ENCODE measurements at places on chromosomes 12 and 14.

DNA sequence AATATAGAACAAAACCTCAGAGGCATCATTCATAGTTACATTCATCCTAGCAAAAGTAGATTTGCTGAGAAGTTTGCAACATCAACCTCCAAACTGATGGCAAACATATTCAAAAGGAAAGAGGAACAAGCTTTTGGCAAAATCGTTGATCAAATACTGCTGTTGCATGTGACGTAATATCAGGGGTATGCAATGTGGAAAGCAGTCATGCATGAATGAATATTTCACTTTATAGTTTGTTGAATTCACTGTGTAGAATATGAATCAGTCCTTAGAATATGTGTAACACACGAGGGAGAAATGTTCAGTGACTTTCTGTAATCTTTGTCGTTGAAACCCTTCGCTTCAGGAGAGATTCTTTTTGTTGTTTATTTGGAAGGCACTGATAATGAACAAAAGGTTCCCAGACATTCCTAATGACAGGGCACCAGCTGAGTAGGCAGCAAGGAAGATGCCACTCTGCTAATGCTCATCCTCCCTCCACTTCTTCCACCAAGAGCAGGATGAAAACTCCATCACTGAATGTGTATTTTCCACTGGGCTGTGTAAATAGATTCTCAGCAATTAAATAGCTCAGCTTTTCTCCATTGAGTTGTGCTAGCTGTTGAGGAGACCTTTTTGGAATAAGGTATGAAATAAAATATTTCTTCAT, 126.1 kb downstream of the PELI2 start:
- peak; percentile 83 for DNase-seq

- DNase-seq = no peak
Measured at GRCh38 chr14:93748208-93749075, 39.8 kb downstream of the PRIMA1 start.

- DNase-seq = peak; percentile 57
Measured at GRCh38 chr14:102085948-102086708, 716 bp downstream of the HSP90AA1 start.

DNA sequence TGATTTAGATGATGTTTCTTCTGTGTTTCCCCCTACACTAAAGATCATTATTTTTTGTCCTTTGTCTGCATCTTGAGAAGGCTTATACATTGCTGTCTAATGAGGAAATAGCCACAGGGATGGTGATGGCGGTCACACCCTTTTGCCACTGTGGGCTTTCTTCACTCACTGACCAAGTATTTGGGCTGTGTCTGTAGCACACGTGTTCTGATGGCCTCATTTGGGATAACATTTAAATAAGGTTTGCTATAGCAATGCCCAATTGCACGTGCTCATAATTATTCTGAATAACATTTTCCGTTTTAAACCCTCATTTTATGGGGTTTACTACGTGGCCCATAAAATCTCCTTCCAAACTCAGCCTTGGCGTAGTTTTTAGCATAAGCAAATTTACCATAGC, 230.3 kb upstream of the PRICKLE1 start:
- peak; percentile 13 for DNase-seq

DNA sequence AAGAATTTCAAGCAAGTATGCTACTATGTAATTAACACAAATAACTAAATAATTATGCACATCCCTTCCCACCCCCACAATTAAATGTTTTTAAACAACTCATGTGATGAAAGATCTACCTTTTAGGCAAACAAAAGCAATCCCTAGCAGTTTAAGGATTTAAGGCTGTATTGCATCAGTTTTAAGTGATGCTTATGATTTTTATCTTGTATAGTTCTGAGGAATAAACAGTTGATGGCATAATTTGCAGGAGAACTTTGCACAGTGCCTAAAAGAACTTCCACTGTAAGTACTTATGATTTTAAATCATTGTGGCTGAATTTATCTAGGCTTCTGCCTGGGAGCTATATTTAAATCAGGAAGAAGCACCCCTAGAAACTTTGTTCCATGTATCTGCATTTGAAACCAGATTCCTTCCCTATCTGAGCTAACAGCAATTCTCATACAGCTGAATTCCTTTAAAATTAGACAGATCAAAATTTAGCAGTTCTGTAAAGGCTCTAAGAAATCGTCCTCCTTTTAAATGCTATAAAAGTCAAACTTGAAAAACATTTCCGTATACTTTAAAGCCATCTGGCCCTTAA, 388.6 kb downstream of the BCAT1 start:
- DNase-seq = no peak

- no peak for DNase-seq
Measured at GRCh38 chr12:68784015-68784414, 24.0 kb upstream of the MDM2 start.

DNA sequence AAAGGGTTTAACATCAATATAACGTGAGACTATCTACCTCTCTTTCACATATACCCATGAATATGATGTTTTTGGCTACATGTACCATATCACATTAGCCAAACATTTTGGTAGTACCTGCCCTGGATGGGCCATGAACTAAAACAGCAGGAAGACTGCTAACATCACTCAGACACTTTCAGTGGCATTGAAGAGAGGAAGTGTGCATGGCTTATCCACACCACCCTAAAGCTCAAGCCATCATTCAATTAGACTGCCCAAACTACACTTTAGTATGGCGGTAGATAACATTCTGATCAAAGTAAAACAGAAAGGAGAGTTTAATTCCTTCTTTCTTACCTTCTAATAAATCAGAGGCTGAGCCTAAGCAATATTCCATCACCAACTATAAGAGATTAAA, 103.0 kb downstream of the PEBP1 start:
- no peak for DNase-seq

- DNase-seq = peak; percentile 33
Measured at GRCh38 chr12:41684997-41685396, 459.7 kb downstream of the GXYLT1 start.

GRCh38 chr14:78359581-78359980, 189.4 kb downstream of the NRXN3 start:
- DNase-seq = no peak

GRCh38 chr12:50013361-50014147, 11.7 kb downstream of the RACGAP1 start:
- peak; percentile 31 for DNase-seq

DNA sequence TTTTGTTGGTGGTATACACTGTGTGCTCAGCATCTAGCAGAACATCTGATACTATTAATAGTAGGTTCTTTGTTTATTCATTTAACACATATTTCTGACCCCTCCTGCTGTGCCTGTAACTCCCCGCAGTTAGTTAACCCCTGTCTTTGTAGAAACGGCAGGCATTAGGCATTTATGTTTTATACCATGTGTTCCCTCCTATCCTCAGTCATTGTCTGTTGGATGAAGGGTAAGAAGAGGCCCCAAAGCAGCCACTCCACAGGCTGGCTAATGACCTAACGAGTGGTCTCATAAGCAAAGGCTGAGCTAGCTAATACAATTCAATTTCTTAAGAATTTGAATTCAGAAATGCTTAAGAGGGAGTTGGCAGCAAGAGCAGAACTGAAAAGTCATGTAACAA, 170.8 kb downstream of the TMX1 start:
- no peak for DNase-seq

DNA sequence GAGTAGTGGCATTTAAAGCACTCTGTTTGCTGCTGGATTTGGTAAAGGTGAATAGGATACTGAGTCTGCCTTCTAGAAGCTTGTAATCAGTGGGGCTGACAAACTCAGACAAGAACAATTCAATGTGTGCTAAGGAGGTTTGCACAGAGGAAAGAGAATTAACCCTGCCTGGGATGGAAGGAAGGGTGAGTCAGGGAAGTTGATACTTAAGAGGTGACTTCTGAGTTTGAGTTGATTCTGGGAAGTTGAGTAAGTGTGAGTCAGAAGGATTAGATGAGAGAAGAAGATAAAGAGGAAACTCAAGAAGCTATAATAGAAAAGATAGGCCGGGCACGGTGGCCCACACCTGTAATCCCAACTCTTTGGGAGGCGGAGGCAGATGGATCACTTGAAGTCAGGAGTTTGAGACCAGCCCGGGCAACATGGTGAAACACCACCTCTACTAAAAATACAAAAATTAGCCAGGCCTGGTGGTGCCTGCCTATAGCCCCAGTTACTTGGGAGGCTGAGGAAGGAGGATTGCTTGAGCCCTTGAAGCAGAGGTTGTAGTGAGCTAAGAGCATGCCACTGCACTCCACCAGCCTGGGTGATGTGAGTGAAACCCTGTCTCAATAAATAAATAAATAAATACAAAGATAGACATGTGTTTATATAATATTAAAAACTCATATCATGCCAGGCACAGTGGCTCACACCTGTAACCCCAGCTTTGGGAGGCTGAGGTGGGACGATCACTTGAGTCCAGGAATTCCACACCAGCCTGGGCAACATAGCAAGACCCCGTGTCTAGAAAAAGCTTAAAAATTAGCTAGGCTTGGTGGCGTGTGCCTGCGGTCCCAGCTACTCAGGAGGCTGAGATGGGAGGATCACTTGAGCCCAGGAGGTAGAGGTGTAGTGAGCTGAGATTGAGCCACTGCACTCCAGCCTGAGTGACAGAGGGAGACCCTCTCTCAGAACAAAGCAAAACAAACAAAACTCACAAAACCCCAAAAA, 126.8 kb upstream of the CPM start:
- peak; percentile 90 for DNase-seq

GRCh38 chr12:39897315-39897714, 208.6 kb downstream of the SLC2A13 start:
- DNase-seq = no peak

GRCh38 chr14:22926316-22926715, 2.9 kb downstream of the PRMT5 start:
- peak; percentile 41 for DNase-seq

GRCh38 chr12:111437816-111438454, 32.2 kb downstream of the SH2B3 start:
- peak; percentile 92 for DNase-seq

DNA sequence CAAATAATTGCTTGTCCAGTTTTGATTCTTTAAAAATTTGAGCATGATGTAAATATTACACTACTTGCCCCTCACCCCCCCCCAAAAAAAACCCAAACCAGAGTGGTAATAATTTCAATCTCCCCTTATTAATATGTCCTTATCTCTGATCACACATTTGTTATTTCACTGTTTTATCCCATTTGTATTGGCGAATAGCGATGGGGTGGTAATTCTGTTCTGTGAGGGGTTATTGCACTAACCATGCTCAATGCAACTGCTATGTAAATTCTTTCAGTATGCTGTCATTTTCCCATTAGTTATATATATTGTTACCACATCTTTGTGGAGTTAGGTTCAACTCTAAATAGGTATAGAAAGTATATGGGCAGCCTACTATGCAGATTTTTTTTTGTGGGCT, 1.1 kb downstream of the RIMKLB start:
- DNase-seq = peak; percentile 39

GRCh38 chr14:32259368-32260013, 56.4 kb upstream of the RNU6-8 start:
- DNase-seq = peak; percentile 71

DNA sequence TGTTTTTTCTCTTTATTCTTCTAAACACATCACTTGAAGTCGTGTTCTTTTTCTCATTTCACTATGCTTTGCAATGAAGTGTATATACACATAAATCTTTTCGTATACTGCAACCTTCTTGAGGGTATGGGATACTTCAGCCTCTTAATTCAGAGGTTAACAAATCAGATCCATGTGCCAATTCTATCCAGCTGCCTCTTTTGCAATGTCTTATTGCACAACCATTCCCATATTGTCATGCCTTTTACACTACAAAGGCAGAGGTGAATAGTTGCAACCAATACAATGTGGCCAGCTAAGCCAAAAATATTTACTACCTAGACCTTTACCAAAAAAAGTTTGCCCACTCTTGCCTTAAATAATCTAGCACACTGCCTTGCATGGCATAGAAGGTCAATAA, 224.5 kb upstream of the FOXG1 start:
- no peak for DNase-seq

GRCh38 chr14:73759183-73759713, 45.1 kb upstream of the PNMA1 start:
- peak; percentile 59 for DNase-seq

DNA sequence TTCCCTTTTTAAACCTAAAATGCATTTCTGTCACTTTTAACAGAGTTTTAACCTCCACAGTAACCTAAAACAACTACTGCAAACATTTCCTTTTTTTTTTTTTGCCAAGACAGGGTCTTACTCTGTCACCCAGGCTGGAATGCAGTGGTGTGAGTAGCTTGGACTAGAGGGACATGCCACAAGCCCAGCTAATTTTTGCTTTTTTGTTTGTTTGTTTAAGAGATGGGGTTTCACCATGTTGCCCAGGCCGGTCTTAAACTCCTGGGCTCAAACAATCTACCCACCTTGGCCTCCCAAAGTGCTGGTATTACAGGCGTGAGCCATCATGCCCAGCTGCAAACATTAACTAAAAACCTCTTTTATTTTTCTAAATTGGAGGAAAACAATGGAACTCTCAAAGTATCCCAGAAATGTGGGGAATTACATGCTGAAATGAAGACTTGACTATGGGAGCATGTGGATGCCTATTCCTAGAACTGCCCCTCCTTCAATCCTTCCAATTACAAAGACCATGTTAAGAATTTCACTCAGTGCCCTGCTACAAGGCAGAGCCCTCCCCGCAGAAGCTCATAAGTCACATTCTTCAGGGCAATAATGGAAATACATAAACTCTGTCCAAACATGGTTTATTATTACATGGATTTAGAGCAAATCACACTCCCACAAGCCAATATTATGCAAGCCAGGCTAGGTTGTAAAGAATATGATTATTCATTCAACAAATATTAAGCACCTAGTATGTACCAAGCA, 66.9 kb downstream of the C12orf56 start:
- DNase-seq = no peak

DNA sequence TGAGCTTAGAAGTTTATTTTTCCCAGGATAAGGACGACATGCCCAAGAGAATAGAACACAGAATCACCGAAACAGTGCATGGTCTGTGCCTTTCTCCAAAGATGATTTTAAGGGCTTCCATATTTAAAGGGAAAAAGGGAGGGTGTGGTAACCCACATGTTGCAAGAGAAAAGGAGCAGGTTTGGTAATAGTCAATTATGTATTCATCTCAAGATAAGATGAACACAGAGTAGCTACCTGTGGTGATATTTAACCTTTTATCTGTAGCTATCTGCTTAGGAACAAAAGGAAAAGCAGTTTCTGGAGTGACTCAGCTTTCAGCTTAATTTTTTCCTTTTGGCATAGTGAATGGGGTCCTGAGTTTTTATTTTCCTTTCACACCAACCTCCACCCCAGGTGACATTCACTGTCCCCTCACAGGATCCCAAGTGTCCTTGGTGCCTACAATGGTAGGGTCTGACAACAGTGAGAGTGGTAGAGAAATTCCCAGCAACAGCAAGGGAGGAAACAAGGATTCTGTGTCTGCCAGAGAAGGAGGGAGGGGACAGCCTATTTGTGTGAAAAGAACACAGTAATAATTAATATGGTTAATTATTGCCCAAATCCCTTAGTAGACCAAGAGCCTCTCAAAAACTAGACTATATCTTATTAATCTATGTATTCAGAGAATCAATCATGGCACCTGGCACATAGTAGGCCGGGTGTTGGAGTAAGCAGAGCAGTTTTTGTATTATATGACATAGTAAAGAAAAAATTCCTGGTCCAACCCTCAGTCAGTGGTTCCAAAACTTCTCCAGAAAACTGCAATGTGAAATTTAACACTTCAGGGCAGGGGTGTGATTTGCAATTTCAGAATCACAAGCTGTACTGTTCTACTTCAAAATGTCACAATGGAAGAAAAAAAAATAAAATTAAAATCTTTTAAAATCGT, 154.5 kb downstream of the PHLDA1 start:
- DNase-seq = no peak

- no peak for DNase-seq
Measured at GRCh38 chr12:113844495-113845210, 121.5 kb downstream of the RBM19 start.
